ENCODE measurements at places on chromosomes 13 and 19. TPM values are rescaled to one million over a fixed set of nuclear protein-coding genes. Genes with fewer than 3 reads are reported as not detected.

The SIGLEC5 gene
- polyA plus RNA-seq: not detected

The VAV1 gene
- 47.5 TPM for polyA plus RNA-seq

The PSG6 gene
- not detected for polyA plus RNA-seq

The ZNF431 gene
- 19.8 TPM for polyA plus RNA-seq

The CRTC1 gene
- 1.7 TPM for polyA plus RNA-seq

The ATP1A3 gene
- polyA plus RNA-seq: 1.2 TPM

The ZNF541 gene
- polyA plus RNA-seq: not detected

The TSSK6 gene
- 4.6 TPM for polyA plus RNA-seq

The KRTDAP gene
- not detected for polyA plus RNA-seq

The ZNF726 gene
- polyA plus RNA-seq: 2.7 TPM

The CYP2S1 gene
- polyA plus RNA-seq: not detected

The ZIC5 gene
- not detected for polyA plus RNA-seq

The SIGLEC9 gene
- 0.21 TPM for polyA plus RNA-seq

The NLRP7 gene
- 1.4 TPM for polyA plus RNA-seq

The LGALS14 gene
- not detected for polyA plus RNA-seq

The TEX26 gene
- not detected for polyA plus RNA-seq

The INAFM1 gene
- polyA plus RNA-seq: 2.3 TPM

The PLIN4 gene
- polyA plus RNA-seq: 0.15 TPM

The ZIM2 gene
- polyA plus RNA-seq: not detected

The CD33 gene
- polyA plus RNA-seq: 0.55 TPM

The MAG gene
- 0.25 TPM for polyA plus RNA-seq

The CCDC159 gene
- polyA plus RNA-seq: 24.1 TPM

The RELB gene
- 89.8 TPM for polyA plus RNA-seq

The TNFSF9 gene
- polyA plus RNA-seq: 14.7 TPM

The IZUMO2 gene
- not detected for polyA plus RNA-seq

The ZNF829 gene
- 3.6 TPM for polyA plus RNA-seq

The PLVAP gene
- polyA plus RNA-seq: not detected

The KASH5 gene
- not detected for polyA plus RNA-seq
